NCI-H1105 treated with DMSO at 0.1 percent for 48 hours (cell line): ENCODE measurements at places on chromosomes 6 and 20.

GRCh38 chr6:10890151-10890550, 3.3 kb downstream of the SYCP2L start:
- no peak for DNase-seq

DNA sequence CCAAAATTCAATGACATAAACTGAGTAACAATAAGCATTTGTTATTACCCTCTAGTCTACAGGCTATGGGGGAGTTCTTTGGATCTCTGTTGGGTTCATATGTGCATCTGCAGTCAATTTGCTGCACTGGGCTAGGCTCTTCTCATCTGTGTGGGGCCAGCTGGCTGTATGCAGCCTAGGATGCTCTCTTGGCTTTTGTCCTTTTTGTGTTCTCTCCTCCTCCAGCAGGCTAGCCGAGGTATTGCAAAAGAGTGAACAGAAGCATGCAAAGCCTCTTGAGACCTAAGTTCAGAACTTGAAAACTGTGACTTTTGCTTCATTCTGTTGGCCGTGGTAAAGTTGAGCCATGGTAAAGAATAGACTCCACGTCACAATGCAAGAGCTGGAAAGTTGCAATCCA, 62.8 kb upstream of the FOXO3 start:
- DNase-seq, result peak; percentile 20

DNA sequence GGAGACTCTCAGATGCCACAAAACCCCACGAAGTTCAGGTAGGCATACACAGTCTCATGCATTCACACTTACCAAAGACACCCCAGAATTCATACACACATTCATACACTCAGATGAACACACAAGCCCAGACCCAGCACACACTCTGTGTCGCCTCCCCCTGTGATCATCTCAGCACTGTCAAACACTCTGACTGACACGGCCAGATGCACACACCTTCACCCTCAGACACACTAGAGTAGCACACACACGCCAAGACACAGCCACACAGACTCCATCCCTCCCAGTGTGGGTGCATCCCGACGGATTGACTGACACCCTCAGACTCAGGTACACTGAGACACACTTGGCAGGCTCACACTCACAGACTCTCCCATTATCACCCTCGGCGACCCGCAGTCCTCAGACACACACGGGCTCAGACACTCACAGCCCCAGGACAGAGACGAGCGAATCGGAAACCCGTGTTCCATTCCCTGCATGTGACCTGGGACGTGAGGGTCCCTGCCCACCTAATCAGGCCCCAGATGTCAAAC, 872 bp upstream of the RIMS4 start:
- DNase-seq, result no peak

GRCh38 chr6:136763716-136764516, 28.4 kb downstream of the MAP3K5 start:
- DNase-seq, result no peak

- no peak for DNase-seq
Measured at GRCh38 chr6:28209753-28210535, 15.1 kb upstream of the ZSCAN9 start.

DNA sequence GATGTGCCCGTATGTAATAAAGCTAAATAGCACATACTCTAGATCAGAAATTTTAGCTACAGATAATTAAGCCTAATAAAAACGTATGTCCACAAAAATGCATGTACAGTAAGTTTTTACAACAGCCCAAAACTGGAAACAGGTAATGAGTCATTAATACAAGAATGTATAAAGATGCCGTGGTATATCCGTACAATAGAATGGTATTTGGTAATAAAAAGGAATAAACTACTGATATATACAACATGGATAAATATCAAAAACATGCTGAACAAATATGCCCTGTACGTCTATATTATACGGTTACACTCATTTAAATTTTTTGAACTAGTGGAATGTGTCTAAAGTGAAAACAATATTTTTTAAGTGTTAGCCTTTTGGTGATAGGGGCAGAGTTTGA, 128.2 kb upstream of the ADGRB3 start:
- DNase-seq, result no peak

GRCh38 chr20:47419953-47420514, 63.5 kb upstream of the ZMYND8 start:
- DNase-seq, result no peak

DNA sequence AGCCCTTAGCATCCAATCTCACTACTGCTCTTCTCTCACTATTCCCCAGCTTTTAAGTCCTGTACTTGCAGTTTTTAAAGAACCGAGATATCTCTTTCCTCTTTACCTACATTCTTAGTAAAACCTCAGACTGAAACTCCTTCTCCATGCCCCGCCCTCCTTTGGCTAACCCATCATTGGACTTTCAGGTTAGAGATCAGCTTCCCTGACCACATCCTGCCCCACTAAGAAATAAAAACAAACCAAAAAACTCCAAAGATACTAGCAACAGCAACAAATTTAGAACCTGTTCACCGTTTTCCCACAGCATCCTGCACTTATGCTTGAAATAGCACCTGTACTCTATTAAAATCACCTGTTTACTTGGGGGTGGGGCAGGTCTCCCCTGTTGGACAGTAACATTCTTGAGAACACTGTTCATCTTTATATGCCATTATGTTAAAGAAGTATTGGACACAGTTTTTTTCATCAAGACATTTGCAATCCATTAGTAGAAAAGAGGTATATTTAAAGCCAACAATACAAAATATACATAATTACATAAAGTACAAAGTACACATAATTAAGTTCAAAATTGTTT, 16.3 kb upstream of the SMAP1 start:
- DNase-seq, result no peak

GRCh38 chr20:51460163-51460562, 82.4 kb downstream of the NFATC2 start:
- no peak for DNase-seq

- no peak for DNase-seq
Measured at GRCh38 chr6:71486461-71486860, 197.8 kb downstream of the OGFRL1 start.

- DNase-seq, result no peak
Measured at GRCh38 chr6:144217264-144217663, 66.9 kb downstream of the STX11 start.
